ENCODE measurements at places on chromosomes 5 and 9.
A peak's percentile ranks its signal among the peaks of the same experiment; 100 is the strongest.

GRCh38 chr5:35668794-35669193 is 51.1 kb downstream of the SPEF2 start:
- DNase-seq: no peak

GRCh38 chr5:78602400-78602799 is 46.2 kb downstream of the LHFPL2 start:
- DNase-seq: no peak

DNA sequence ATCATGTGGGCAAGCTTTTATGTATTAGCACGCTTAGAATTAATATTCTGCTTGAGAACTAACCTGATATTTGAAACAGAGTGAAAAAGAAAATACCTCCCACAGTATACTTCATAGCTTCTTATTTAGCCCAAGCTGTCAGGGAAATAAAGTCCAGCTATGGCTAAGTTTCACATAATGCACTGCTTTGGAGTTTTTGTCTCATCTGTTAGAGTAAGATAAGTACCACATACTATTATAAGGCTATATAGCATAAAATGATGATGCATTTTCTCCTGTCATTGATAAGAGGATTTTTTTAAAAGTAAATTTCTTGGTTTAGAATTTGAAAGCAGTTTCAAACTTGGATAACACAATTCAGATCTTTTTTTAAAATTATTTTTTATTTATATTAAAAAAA is 2.4 kb upstream of the ANKDD1B start:
- DNase-seq: no peak

- DNase-seq: no peak
Observed at GRCh38 chr9:96121136-96121535, 180.8 kb downstream of the HSD17B3 start.

DNA sequence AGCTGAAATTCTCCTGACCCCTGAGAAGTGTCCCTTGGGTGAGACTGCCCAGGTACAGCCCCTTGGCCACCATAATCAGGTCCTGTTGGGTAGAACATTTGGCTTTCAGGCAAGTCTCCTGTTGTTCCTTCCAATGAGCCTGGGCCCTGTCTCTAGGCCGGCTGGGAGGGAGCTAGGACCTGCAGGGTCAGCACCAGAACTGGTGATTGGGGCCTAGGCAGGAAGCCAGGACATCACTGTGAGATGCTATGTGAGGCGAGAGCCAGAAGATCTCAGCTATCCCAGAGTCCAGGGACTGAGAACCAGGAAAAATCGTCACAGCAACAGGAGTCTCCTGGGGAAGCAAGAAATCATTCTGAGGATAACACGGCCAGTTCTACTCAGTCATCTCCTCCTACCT is 51.5 kb downstream of the PCDH1 start:
- DNase-seq: no peak

DNA sequence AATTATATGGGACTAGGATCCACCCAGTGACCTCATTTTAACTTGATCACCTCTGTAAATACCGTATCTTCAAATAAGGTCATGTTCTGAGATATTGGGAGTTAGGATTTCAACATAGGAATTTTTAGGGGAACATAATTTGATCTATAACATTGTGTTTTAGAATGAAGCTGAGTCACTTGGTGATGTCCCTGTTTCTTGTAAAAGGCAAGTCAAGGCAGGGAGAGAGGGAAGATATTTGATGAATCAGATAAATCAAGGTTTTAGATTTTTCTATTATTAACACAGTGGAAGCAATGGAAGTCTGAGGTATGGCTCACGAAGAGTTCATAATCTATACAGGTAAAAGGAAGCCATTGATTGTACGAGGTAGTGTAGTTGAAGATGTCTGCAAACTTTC is 11.8 kb upstream of the GPR151 start:
- no peak for DNase-seq

GRCh38 chr5:123180676-123181393 is 91.8 kb downstream of the PRDM6 start:
- DNase-seq: no peak

GRCh38 chr5:150411245-150411979 is 1.3 kb downstream of the CD74 start:
- DNase-seq: peak; percentile 70

- no peak for DNase-seq
Observed at GRCh38 chr9:127065592-127065991, 56.8 kb downstream of the ANGPTL2 start.

DNA sequence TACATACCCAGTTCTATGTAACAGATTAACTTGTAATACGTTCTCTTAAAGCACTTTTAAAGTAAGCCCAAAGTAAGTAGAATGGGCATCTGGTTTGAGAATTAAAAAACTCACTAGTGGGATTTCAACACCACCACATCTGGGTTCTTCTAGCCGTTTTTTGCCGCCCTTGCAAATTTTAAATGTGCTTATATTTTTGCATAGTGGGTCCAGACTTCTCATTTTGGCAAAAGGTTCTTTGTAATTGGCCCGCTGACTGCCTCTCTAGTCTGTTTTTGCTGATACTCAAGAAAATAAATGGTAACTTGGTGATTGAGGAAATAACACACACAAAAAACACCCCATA is 582 bp upstream of the FBXO4 start:
- no peak for DNase-seq

DNA sequence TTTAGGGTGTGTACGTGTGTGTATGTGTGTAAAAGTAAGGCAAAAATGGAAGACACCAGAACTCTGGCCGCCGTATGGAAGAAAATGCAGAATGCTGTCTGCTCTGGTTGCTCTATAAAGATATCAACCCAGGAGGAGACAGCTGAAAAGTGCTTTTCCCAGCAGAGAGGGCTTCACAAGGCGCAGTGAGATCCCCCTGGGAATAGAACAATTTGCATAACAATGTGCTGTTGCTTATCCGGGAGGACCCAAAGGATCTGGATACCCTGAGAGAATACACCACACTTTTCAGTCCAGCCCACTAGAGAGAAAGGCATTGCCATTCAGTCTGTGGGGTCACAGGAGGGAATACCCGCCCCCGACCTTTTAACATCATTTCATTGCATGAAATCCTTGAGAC is 230.6 kb downstream of the EBF1 start:
- peak; percentile 76 for DNase-seq

- DNase-seq: peak; percentile 68
Observed at GRCh38 chr9:106862110-106862820, 701 bp upstream of the ZNF462 start.

GRCh38 chr9:92763721-92764380 is 782 bp downstream of the BICD2 start:
- peak; percentile 52 for DNase-seq

GRCh38 chr5:150491876-150492275 is 16.1 kb upstream of the NDST1 start:
- no peak for DNase-seq

DNA sequence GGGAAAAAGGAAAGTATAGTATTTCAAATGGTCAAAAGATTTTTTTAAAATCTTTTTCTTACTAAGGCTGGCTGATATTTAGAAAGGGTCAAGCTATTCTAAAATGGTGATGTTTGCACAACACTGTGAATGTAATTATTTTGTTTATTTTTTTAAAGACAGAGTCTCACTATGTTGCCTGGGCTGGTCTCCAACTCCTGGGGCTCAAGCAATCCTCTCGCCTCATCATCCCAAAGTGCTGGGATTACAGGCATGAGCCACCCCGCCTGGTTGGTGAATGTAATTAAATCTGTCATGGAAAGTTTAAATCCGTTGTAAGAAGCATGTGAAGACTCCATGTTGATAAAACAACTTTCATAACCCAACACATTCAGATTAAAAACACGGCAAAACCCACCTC is 2.6 kb downstream of the UBTD2 start:
- no peak for DNase-seq
